ENCODE measurements at places on chromosomes 5 and 9.

DNA sequence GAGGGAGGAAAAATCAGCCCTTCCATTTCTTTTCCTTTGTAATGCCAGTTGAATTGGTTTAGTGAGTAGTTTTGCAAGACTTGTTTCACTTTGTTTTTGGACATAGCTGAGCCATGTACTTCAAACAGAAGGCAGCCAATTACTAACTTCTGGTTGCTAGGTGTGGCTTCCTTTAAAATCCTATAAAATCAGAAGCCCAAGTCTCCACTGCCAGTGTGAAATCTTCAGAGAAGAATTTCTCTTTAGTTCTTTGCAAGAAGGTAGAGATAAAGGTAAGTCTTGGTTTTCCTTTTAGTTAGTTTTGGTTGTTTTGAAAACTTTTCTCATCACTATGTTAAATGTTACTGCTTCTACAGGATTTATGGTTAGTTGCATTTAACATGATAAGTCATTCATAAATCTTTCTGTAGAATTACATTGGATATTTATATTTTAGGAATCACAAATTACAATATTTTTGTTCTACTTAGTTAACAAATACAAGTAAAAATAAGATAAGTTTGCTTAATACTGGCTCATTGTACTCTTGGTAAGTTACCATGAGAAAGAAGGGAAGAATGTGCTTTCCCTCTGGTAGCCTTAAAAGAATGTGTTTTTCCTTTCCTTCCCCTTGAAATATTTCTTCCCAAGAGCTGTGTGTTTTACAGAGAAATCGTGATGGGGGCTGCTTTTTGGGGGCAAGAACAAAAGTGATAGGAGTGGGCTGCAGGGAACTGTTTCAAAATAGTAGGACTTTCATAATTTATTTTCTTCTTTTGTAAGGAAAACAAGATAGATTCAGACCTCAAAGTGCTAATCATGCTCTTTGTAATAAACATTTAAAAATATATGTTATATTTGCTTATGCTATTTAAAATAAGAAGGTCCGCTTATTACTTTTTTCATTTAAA lies at the start of gene ANXA1:
Gene ANXA1, plus strand, starts transcription at position 213 of the 890 bp plus-strand sequence. CDS start 6,671 bp downstream, outside the sequence.
- DNase-seq = no peak

- no peak for DNase-seq
Measured at GRCh38 chr5:56550227-56550626, 265.1 kb upstream of the MAP3K1 start.

DNA sequence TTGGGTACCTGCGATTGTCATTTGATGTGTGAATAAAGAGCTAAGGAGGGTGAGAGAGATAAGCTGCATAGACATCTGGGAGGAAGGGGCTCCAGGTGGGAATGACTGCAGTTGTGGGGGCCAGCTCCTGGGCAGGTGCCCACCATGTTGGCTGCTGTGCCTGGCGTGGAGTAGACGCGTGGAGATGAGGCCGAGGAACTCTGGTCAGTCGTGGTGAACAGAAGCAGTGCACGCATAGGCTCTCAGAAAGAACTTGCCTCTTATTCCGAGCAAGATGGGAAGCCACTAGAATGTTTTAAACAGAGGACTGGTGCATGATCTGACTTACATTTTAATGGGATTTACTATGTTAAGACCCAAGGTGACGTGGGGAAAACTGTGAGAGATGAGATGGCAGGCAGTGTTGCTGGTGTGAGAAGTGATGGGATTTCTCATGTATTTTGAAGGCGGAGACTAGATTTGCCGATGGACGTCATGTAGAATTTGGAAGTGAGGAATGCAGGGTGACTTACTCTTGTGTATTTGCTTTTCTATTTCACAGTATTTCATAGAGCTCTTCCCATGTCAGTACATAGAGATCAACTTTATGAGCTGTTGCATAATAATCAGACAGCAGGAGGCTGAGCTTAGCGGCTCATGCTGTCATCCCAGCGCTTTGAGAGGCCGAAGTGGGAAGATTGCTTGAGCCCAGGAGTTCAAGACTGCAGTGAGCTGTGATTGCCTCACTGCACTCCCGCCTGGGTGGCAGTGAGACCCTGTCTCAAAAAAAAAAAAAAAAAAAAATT lies 71.1 kb downstream of the EHMT1 start:
- no peak for DNase-seq

DNA sequence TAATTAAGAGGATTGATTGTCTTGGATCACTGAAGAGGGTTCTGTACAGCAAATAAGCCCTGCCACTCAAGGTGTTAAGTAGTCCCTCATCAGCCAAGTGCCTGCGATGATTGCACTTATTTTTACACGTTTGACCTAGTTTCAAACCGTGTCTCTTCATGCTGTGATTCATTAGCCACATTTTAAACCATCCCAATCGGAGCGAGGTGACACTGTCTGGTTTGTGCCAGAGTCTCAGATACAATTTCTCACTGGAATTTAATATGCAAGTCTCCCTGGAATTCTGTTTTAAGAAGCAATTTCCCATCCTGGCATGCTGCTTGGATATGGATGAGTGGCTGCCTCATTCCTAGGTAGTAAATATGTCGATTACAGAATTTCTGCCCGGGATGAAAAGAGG lies 1.6 kb downstream of the INSYN2B start:
- DNase-seq = no peak

- no peak for DNase-seq
Measured at GRCh38 chr5:62029303-62029702, 276.7 kb upstream of the KIF2A start.

- DNase-seq = no peak
Measured at GRCh38 chr5:143701493-143701892, 110.5 kb upstream of the HMHB1 start.

DNA sequence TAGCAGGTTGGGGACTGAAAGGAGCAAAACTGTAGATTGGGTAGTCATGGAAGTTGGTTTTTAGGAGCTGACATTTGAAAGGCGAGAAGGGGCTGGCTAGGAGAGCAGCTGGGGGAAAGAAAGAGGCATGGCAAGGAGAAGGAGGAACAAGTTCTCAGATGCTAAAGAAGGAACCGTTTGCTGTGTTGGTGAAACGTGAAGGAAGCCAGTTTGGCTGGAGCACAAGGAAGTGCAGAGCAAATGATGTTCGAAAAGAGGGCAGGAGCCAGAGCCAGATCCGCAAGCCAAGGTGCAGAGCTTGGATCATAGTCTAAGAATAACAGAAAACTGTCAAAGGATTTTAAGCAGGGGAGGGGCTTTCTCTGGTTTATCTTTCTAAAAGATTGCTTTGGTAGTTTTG lies 276.6 kb downstream of the ASTN2 start:
- DNase-seq = no peak

DNA sequence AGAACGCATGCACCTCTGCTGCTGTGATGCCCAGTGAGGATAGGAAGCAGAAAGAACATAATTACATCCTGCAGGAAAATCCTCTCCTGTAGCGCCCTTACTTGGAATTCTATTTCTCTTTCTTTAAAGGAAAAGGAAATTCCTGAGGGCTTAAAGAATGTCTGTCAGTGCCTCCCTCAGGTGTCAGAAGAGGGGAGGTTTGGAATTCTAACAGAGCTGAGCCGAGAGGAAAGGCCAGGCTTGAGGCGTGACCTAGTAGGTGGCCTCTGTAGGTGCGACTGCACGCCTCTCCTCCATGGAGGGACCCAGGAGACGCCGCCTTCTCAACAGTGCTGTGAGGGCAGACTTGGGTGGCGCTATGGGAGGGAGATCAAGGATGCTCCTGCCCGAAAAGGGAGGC lies 55.9 kb upstream of the ERCC6L2 start:
- no peak for DNase-seq

DNA sequence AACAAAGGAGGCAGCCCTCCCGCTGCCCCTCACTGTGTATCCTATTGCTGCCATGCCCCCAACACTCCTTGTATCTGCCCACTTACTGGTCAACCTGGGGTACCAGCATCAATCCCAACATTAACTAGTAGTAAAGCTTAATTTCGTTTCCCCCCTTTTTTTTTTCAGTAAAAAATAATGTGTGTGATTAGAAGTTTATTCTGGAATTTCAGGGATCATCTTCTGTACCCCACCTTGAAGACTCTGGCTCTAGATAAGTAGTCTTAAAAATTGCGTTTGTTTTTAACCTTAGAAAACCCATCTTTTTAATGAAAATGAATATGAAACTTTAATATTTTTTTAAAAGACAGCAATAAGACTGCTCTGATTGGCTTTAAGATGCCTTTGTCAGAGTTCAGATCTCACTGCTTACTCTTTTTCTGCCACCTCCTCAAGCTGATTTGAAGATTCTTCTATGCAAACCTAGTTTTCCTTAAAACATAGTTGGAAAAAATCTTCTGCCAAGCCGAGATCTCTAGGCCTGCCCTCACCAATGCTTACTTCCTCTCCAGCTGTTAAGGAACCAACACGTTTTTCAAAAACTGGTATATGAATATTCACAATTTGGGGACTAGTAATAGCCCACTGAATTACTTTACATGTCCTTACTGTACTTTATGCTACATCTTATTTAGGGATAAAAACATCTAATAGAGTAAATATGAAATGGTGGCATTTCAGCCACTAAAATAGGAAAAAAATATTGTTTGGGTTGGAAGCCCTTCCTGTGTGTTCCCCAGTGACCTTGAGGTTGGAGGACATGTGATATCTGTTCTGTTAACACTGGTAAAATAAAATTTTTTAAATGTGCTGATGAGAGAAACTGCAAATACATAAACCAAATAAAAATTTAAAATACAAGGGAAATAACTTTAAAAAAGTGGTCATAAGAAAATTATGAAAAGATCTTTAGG lies 4.0 kb upstream of the RHOBTB3 start:
- no peak for DNase-seq

DNA sequence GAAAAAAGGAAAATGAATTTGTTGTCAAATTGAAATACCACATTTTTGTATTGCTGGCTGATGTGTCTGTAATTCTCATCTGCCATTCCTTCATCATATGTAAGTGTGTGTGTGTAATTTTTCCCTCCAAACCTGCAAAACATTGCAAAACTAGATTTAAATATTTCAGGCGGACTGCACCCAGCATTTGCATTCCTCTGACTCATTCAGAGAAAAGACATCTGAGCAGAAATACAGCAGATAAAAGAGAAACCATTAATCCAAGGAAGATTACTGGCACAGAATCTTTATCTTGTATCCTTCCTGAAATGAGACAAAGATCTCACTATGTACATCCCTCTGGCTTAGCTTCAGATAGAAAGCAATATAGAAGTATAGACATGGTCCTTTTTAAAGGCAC lies 275.3 kb downstream of the TMEM38B start:
- DNase-seq = no peak

DNA sequence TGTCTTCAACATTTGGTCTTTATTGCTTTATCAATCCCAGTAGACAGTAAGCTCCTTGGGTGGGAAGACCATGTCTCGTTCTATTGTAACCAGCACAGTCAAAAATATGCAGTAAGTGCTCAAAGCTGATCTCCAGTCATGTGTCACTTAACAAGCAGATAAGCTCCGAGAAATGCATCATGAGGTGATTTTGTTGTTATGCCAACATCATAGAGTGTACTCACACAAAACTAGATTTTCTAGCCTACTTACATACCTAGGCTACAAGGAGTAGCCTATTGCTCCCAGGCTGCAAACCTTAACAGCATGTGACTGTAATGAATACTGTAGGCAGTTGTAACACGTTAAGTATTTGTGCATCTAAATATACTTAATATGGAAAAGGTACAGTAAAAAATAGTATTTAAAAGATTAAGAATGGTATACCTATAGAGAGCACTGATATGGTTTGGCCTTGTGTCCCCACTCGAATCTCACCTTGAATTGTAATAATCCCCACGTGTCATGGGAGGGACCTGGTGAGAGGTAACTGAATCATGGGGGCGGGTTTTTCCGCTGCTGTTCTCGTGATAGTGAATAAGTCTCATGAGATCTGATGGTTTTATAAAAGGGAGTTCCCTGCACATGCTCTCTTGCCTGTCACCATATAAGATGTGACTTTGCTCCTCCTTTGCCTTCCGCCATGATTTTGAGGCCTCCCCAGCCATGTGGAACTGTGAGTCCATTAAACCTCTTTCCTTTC lies 39.8 kb upstream of the PCSK5 start:
- DNase-seq = no peak

DNA sequence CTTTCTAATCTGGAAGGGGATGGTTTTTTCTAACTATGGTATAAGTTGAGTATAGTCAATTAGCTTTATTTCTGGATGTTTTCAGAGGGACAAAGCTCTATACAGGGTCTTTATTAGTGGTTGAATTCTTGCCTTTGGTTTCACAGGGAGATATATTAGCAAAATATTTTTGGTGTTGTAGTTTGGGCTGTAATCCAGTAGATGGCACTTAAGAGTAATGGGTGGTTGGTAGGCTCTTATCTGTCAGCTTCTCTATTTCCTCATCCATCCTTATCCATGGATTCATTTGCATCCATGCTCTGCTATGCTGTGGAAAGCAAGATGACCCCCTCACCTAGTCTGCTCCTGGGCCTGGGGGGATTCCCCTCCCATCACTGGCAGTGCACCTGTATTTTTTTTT lies 363.6 kb upstream of the CYLC2 start:
- DNase-seq = no peak

DNA sequence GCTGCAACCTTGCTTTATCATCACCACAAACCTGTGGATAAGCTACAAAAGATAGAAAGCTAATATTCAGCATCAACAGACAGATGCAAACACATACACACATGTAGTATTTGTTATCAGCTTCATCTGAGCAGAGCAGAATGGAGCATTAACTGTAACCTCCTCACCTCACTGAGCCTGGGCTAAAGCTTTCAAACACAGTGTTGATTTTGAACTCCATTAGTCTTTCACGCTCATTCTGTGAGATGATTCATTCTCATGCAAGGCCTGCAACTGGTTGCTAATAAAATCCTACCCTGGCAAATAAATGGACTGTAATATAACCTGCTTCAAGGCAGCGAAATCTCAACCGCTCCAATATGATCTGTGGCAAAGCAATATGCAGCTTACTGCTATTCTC lies 1360.6 kb upstream of the ACO1 start:
- DNase-seq = no peak

- DNase-seq = no peak
Measured at GRCh38 chr5:95181644-95182043, 103.2 kb downstream of the MCTP1 start.
